Activated T-cell treated with anti-CD3 and anti-CD28 coated beads, Interleukin-2, amount 50 U/mL, for 24 hours (primary cell): ENCODE measurements at places on chromosomes 11 and 22.

DNA sequence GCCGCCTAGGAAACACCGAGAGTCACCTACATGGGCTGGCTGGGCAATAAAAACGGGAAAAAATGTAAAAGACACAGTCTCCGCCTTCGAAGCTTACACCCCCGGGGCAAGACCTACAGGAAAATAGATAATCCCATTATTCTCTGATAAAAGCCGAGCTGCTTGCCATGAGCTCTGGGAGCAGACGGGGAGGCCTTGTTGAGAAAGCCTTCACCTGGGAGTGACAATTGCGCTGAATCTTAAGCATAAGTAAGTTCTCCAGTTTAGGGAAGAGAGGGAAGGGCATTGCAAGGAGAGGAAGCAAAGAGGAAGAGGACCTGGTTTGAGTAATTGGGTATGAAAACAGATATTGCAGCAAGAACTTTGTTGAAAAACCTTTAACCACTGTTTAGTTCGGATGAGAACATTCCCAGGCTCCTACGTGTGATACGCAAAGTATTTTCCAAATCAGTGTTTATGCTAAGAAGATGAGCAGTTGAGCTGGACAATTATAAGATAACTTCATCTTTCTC is 813 bp upstream of the BTBD10 start:
- peak overlapping the region; percentile 98 for H3K4me3 ChIP-seq
- DNase-seq = no peak
- no peaks in the 10 kb centered on the region for H3K27me3 ChIP-seq
- H3K27ac ChIP-seq = peak overlapping the region; percentile 99

DNA sequence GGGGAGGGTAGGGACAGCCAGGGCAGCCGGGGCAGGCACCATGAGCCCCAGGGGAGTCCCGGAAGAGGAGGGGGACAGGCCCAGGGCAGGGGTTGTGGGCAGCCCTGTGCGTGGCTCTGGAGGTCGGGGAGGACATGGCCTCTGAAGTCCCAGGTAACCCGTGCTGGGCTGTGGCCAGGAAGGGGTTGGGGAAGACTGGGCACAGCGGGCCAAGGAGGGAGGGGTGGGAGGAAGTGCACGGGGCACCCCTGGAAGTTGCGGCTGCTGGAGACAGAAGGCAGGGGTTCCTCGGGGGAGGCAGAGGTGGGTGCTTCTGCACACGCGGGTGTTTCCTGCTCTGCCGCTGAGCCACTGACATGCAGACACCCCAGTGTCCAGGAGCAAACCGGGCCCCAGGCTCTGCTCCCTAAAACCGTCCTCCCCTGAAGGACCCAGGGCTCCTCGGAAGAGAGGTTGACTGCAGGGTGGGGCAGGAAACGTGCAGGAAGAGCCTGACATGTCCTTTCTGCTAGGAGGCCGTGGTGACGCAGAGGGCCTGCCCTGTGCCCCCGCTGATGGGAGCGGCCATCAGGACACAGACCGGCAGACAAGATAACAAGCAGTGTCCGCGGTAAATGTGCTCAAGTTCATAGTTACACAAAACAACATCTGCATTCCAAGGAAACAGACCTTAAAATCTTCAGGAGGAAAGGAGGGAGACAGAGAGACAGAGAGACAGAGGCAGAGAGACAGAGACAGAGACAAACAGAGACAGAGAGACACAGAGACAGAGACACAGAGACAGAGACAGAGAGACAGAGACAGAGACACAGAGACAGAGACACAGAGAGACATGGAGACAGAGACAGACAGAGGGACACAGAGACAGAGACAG is 5.7 kb downstream of the TNNI2 start:
- H3K27me3 ChIP-seq = no peaks in the 10 kb centered on the region
- no peaks in the 10 kb centered on the region for H3K36me3 ChIP-seq
- peak; percentile 67 for DNase-seq
- H3K4me1 ChIP-seq = peaks cover 56% of the 10 kb centered on the region

DNA sequence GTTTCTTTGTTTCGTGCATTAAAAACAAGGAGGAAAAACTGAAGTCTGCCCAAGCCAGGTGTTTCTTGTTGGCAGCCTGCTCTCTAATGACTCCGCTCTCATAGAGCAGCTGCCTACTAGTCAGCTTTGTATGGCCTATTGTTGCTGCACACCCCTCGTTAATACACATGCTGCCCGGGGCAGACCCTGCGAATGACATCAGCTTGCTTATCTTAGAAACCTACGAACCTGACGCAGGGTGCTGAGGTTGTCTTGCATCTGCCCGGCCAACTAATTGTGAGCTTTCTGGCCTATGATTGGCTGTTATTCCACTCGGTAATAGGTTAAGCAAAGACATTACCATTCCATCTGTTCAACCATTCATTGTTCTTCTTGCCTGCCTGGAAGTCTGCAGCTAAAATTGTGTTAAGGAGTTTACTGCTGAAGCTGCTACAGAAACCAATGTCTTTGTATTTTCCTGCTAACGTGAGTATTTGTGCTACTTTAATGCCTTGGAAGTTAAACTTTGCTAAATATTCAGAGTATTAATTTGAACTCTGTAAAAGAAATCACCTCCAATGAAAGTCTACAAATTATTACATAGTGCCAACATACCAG is 37.5 kb downstream of the ZC3H12C start:
- no peak overlapping the region for H3K4me3 ChIP-seq
- H3K4me1 ChIP-seq = no peaks in the 10 kb centered on the region
- no peak for DNase-seq
- H3K27me3 ChIP-seq = peaks cover 11% of the 10 kb centered on the region

DNA sequence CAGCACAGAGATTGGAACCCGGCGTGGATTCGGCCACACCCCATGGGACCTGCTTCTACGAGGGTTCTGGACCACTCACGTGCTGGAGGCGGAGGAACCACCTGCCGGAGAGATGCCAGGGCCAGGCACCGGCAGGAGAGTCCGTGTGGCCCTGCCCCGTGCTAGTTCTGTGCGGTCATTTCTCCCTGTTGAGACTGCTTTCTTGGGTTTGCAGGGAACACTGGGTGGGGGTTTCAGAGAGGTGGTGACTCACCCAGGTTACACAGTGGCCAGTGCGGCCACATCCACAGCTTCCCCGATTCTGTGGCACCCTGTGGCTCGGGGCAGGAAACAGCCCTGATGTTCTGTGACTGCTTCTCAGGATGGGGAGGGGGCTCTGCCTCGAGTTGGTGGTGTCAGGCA is 3.6 kb upstream of the PHLDA2 start:
- H3K4me3 ChIP-seq = no peak overlapping the region
- DNase-seq = no peak
- H3K27ac ChIP-seq = peak overlapping the region; percentile 67
- peaks cover 13% of the 10 kb centered on the region for H3K27me3 ChIP-seq

DNA sequence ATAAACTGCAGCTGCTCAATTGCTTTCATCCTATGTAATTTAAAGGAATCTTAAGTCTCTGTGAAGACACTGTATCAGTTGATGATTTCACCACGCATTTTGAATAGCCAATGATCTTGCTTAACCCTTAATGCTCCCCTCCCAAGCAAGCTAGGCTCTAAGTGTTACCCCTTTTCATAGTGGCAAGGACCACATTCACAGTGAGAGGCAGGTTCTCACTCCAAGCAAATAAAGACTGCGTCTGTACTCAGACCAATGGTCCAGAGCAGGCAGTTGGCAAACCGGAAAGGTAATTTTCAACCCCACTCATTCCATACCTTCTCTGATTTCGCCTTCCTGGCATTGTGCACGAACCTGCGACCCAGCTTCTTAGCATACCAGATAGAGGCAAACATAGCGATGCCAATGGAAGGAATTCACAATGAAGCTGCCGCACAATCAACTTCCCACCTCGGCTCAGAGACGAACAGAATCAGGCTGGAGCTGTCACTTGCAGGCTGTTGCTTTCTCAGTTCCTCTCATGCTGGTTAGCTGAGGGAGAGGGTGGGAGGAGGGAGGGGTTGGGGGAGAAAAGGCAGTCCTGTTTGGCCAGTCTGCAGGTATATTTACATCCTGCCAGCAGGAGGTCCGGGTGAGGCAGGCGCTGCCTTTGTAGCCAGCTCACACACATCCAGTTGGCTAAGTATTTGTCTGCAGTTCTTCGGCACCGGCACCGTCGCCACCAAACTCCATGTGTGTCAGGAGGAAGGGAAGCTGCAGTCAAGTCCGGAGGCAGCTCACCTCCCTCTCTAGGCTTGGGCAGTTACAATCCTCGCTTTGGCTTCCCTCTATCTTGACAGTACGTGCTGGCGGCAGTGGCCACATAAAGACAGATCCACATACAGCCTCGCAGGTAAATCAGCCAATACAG is 1151.2 kb upstream of the CCDC90B start:
- no peak overlapping the region for H3K27ac ChIP-seq
- H3K36me3 ChIP-seq = no peaks in the 10 kb centered on the region
- H3K27me3 ChIP-seq = no peaks in the 10 kb centered on the region
- no peak overlapping the region for H3K4me3 ChIP-seq
- DNase-seq = no peak

- H3K27me3 ChIP-seq = peaks cover 4% of the 10 kb centered on the region
- H3K4me3 ChIP-seq = peak overlapping the region; percentile 99
- H3K4me1 ChIP-seq = peaks cover 48% of the 10 kb centered on the region
- peak overlapping the region; percentile 99 for H3K27ac ChIP-seq
These were observed 14.0 kb upstream of the WDR74 start for GRCh38 chr11:62853279-62853965.

DNA sequence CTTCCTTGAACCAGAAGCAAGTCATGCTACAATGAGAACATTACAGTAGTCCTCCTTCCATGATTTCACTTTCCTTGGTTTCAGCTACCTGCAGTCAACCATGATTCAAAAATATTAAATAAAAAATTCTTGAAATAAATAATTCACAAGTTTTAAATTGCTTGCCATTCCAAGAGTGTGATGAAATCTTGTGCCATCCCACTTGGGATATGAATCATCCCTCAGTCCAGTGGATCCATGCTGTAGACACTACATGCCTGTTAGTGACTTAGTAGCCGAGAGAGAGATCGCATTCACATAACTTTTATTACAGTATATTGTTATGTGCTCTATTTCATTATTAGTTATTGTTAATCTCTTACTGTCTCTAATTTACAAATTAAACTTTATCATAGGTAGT is 6.0 kb downstream of the HOATZ start:
- no peaks in the 10 kb centered on the region for H3K36me3 ChIP-seq
- peak overlapping the region; percentile 63 for H3K27ac ChIP-seq
- H3K4me1 ChIP-seq = peaks cover 38% of the 10 kb centered on the region
- no peak overlapping the region for H3K4me3 ChIP-seq

- H3K4me3 ChIP-seq = no peak overlapping the region
- peaks cover 66% of the 10 kb centered on the region for H3K36me3 ChIP-seq
- H3K4me1 ChIP-seq = no peaks in the 10 kb centered on the region
- H3K27me3 ChIP-seq = no peaks in the 10 kb centered on the region
These were observed 20.6 kb upstream of the RPS13 start for GRCh38 chr11:17098038-17098437.

GRCh38 chr11:72350752-72351151 is 83.6 kb downstream of the CLPB start:
- H3K36me3 ChIP-seq = peaks cover 17% of the 10 kb centered on the region
- H3K4me1 ChIP-seq = no peaks in the 10 kb centered on the region
- no peak overlapping the region for H3K27ac ChIP-seq
- H3K4me3 ChIP-seq = no peak overlapping the region
- no peaks in the 10 kb centered on the region for H3K27me3 ChIP-seq

- H3K27ac ChIP-seq = no peak overlapping the region
- H3K4me1 ChIP-seq = no peaks in the 10 kb centered on the region
- H3K4me3 ChIP-seq = no peak overlapping the region
These were observed 51.6 kb upstream of the TTLL12 start for GRCh38 chr22:43238526-43239006.

GRCh38 chr22:20517422-20517821 is 10.0 kb downstream of the MED15 start:
- peaks cover 79% of the 10 kb centered on the region for H3K36me3 ChIP-seq
- H3K27me3 ChIP-seq = no peaks in the 10 kb centered on the region
- H3K4me1 ChIP-seq = peaks cover 77% of the 10 kb centered on the region
- H3K4me3 ChIP-seq = no peak overlapping the region

GRCh38 chr11:48066881-48067800 is 86.8 kb downstream of the PTPRJ start:
- peaks cover 28% of the 10 kb centered on the region for H3K4me1 ChIP-seq
- H3K36me3 ChIP-seq = peaks cover 33% of the 10 kb centered on the region
- no peaks in the 10 kb centered on the region for H3K27me3 ChIP-seq
- no peak overlapping the region for H3K27ac ChIP-seq
- no peak for DNase-seq

- no peak overlapping the region for H3K4me3 ChIP-seq
- H3K27ac ChIP-seq = no peak overlapping the region
- H3K4me1 ChIP-seq = no peaks in the 10 kb centered on the region
- peaks cover 11% of the 10 kb centered on the region for H3K27me3 ChIP-seq
- no peaks in the 10 kb centered on the region for H3K36me3 ChIP-seq
These were observed 251.0 kb upstream of the UBASH3B start for GRCh38 chr11:122404571-122404970.

GRCh38 chr11:121696931-121697670 is 244.3 kb upstream of the SORL1-AS1 start:
- H3K36me3 ChIP-seq = no peaks in the 10 kb centered on the region
- no peak overlapping the region for H3K4me3 ChIP-seq
- peaks cover 10% of the 10 kb centered on the region for H3K27me3 ChIP-seq
- H3K4me1 ChIP-seq = no peaks in the 10 kb centered on the region
- no peak overlapping the region for H3K27ac ChIP-seq

DNA sequence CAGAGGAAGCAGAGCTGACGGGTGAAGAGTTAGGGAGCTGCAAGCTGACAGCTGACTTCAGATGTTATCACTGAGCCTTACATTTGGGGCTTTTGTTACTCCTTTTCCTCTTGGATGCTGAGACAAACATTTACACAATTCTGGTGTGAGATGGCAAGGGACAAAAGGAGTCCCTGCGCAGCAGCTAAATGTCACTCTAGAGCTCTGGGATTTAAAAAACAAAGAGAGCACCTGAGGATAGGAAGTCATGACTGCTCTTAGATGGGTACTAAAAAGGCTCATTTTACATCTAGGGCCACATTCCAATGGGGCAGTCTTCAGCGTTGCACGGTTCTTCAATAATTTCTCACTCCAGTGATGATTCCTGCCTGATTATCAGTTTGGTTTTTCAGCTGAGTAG is 204.5 kb downstream of the RAB38 start:
- no peaks in the 10 kb centered on the region for H3K36me3 ChIP-seq
- no peak for DNase-seq
- no peaks in the 10 kb centered on the region for H3K27me3 ChIP-seq
- no peak overlapping the region for H3K27ac ChIP-seq
- no peaks in the 10 kb centered on the region for H3K4me1 ChIP-seq
- H3K4me3 ChIP-seq = no peak overlapping the region

DNA sequence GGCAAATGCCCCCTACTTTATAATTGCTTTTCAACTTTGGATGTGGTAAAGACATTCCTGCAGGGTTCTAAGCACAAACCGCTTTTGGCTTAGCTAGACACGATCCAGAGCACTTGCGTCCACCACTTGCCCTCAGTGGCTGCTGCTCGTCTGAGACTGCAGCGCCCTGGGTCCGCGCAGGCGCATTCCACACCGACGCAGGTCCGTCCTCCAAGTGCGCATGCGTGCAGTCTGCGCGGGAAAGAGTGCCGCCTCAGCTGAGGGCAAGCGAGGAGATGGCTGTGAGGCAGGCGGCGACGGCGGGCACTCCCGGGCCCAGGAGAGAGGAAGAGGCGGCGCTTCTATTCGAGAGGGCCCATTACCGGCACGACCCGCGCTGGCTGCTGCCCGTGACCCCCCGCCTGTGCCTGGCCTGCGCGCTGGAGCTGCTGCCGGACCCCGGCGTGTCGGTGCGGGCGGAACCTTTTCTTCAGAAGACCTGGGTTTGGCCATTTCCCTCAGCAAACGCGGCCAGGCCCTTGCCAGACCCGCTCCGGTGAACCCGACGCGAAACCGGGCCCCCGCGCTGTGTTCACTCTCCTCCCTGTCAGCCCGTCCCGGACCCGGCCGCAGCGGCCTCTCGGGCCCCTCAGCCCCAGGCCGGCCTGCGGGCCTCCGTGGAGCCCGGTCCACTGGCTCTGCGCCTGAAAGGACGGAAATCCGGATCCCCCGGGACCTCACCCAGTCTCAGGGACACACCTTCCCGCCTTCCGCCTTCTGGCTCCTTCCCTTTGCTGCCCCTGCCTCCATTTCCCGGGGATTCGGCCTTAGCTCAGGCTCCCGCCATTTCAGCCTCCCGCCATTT is at the start of gene MEI1:
Gene MEI1, plus strand, starts transcription at position 240 of the 844 bp plus-strand sequence. Its CDS starts 36 bp downstream, at position 276.
- peaks cover 12% of the 10 kb centered on the region for H3K4me1 ChIP-seq
- H3K36me3 ChIP-seq = peaks cover 6% of the 10 kb centered on the region
- H3K4me3 ChIP-seq = peak within 1 kb of the TSS; percentile 25
- DNase-seq = peak; percentile 95
